ENCODE measurements at places on chromosomes 11 and 22.
A peak's percentile ranks its signal among the peaks of the same experiment; 100 is the strongest.

DNA sequence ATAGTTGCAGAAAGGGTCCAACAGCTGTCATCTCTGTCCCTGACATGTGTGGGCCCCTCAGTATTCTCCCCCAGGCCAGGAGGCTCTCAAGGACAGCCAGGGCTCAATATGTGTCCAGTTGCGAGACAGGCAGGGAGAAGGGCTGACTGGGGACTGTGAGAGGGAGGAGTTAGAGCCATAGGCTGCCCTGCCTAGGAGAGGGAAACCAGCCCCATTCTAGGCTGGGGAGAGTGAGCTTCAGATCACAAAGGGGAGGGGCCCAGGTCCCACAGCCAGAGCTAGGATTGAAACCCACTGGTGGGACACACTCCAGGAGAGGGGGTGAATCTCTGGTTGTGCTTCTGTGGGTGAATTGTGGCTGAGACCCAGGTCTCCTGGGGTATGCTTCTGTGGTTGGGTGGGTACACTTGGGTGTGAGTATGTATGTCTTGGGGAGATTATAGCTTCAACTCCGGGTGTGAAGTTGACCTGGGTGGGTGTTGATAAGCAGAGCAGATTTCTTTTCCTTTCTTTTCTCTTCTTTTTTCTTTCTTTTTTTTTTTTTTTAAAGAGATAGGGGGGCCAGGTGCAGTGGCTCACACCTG is 2.1 kb upstream of the CARNS1 start:
- no peak for DNase-seq

- peak; percentile 65 for DNase-seq
These were observed 178.8 kb downstream of the IGLL1 start for GRCh38 chr22:23401111-23401909.

DNA sequence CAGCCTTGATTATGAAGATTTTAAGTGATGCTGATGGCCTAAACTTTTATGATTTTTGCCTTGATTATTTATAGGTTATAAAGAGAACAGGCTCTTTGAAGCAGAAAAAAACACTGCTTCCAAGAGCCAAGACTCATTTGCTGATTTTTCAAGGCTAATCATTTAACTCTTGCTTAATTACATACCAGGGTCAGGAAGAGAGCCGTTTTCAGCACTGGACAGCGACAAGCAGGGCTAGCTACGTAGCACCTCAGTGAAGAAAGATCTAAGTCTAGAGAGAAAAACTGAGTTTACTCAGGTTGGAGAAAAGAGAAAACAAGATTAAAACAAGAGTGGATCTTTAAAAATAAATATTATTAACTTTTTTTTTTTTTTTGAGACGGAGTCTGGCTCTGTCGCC is 615.4 kb upstream of the B3GAT1 start:
- DNase-seq, result peak; percentile 40

DNA sequence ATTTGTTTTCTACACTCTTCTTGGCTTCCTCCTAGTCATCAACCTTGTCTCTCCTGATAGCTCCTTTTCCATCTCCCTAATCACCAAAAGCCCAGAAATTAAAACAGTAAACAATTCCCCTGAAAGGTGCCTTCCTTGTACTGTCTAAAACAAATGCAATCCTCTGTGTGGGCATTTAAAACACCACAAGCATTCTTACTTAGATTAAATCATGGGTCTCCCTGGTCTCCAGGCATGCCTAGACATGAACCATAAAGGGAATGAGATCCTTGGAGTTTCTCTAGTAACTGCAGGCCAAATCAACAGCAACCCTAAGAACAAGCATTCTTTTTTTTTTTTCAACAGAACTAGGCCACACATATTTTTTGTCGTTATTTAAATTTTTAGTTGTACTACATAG is 1.9 kb downstream of the BTG4 start:
- no peak for DNase-seq

- DNase-seq, result no peak
These were observed 8.2 kb downstream of the SOX6 start for GRCh38 chr11:16347928-16348685.

- peak; percentile 45 for DNase-seq
These were observed 30.7 kb downstream of the SLC22A25 start for GRCh38 chr11:63212742-63213141.

GRCh38 chr11:8164746-8165145 is 4.1 kb downstream of the RIC3 start:
- DNase-seq, result no peak

GRCh38 chr22:35400501-35400790 is 506 bp downstream of the MCM5 start:
- DNase-seq, result no peak

Data from AG20443 (cell line).